ENCODE measurements at places on chromosomes 7 and 10. TPM values are rescaled to one million over a fixed set of nuclear protein-coding genes. Genes with fewer than 3 reads are reported as not detected.

Gene SEC61A2
- total RNA-seq = 10.8 TPM

Gene GPR158
- not detected for total RNA-seq

Gene TES
- total RNA-seq = 63.9 TPM

Gene OR2A2
- not detected for total RNA-seq
